Left ventricle myocardium inferior (tissue), 1 donor: ENCODE measurements at places on chromosomes 2 and 18.

DNA sequence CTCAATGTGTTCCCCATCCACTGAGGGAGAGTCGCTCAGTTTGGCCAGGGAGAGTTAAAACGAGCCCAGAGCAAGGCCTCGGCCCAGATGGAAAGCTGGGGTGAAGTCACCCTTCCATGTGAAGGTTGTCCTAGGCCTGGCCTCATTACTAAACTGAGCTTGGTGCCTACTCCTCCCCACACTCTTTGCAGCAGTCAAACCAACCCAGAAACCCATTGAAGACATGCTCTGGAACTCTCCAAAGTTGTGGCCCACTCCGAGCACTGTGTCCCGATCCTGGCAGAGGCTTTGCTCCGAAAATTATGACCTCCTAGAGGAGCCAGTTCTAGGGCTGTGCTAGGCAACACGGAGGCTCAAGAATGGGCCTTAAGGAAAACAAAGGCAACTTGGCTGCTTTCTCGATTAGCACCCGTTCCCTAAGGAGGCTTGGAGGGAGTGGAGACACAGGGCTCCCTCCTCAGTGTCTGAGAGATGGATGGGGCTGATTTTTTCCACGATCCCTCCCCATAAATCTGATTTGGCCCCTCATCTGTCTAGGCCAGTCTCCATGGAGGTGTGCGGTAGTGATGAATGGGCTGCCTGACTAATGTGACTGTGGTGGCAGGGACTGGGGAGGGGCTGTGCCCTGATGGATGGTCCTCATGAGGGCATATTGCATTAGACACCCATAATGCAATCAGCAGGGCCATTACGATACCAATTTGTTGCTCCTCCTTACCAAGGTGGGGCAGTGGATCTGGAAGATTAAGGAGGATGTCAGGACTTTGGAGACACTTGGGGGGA is 11.7 kb upstream of the CYP26B1 start:
- H3K4me3 ChIP-seq, result no peak overlapping the region
- no peaks in the 10 kb centered on the region for H3K36me3 ChIP-seq
- H3K27ac ChIP-seq, result no peak overlapping the region
- no peaks in the 10 kb centered on the region for H3K4me1 ChIP-seq

GRCh38 chr18:77320971-77321559 is 71.4 kb downstream of the GALR1 start:
- no peak overlapping the region for H3K27ac ChIP-seq
- peaks cover 18% of the 10 kb centered on the region for H3K4me1 ChIP-seq
- H3K36me3 ChIP-seq, result no peaks in the 10 kb centered on the region

- H3K27me3 ChIP-seq, result peaks cover 12% of the 10 kb centered on the region
- no peak overlapping the region for H3K27ac ChIP-seq
- no peaks in the 10 kb centered on the region for H3K4me1 ChIP-seq
- no peak for DNase-seq
- no peaks in the 10 kb centered on the region for H3K36me3 ChIP-seq
These were observed 114.9 kb downstream of the PMS1 start for GRCh38 chr2:189899101-189899500.

DNA sequence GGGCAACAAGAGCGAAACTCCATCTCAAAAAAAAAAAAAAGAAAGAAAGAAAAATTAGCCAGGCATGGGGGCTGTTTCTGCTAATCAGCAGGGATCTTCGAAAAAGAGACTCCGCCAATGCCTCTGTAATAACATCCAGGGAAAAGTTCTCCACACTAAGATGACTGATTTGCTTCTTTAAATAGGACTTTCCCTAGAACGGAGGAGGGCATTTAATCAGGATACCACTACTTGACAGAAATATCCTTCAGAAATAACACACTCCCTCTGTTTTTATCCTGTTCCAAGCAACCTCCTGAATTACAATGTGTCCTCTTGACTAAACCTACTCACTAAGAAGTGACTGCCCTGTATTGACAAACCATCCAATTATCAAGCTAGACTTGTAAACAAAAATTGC is 21.7 kb downstream of the REV1 start:
- H3K4me3 ChIP-seq, result peak overlapping the region; percentile 18
- H3K27ac ChIP-seq, result peak overlapping the region; percentile 65
- peaks cover 76% of the 10 kb centered on the region for H3K4me1 ChIP-seq
- no peak for DNase-seq
- no peaks in the 10 kb centered on the region for H3K27me3 ChIP-seq

- no peak for DNase-seq
- H3K27ac ChIP-seq, result no peak overlapping the region
- H3K27me3 ChIP-seq, result no peaks in the 10 kb centered on the region
- no peaks in the 10 kb centered on the region for H3K4me1 ChIP-seq
These were observed 471.8 kb downstream of the IRS1 start for GRCh38 chr2:226327830-226328229.

GRCh38 chr2:25539136-25539535 is 134.2 kb downstream of the DTNB start:
- no peaks in the 10 kb centered on the region for H3K4me1 ChIP-seq
- no peak overlapping the region for H3K4me3 ChIP-seq
- H3K27ac ChIP-seq, result no peak overlapping the region
- no peaks in the 10 kb centered on the region for H3K27me3 ChIP-seq
- no peak for DNase-seq

GRCh38 chr2:55782528-55783173 is 89.0 kb upstream of the PNPT1 start:
- H3K4me3 ChIP-seq, result no peak overlapping the region
- no peak overlapping the region for H3K27ac ChIP-seq
- H3K27me3 ChIP-seq, result no peaks in the 10 kb centered on the region
- DNase-seq, result no peak
- H3K36me3 ChIP-seq, result no peaks in the 10 kb centered on the region
